Fibroblast of skin of scalp (primary cell): ENCODE measurements at places on chromosomes 1 and 21.

DNA sequence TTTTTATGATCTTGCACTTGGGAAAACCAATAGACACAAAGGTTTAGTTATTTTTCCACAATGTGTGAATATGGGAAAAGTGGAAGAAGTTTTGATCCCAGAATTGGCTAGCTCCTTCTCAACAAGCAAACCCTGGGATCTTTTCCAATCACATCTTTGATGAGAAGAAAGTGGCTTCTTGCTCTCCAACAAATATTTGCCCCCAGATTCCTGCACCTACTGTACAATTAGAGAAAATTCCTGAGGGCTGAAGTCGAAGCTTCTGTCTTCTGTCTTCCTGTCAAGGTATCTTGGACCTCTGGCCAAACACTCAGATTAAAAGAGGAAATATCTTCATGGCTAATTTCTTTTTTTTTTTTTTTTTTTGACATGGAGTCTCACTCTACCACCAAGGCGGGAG is 113.1 kb upstream of the SLC45A1 start:
- DNase-seq: peak; percentile 54

GRCh38 chr1:17009706-17010105 is 2.0 kb downstream of the ATP13A2 start:
- no peak for DNase-seq

- no peak for DNase-seq
Measured at GRCh38 chr1:28236656-28237322, 865 bp downstream of the ATP5IF1 start.

DNA sequence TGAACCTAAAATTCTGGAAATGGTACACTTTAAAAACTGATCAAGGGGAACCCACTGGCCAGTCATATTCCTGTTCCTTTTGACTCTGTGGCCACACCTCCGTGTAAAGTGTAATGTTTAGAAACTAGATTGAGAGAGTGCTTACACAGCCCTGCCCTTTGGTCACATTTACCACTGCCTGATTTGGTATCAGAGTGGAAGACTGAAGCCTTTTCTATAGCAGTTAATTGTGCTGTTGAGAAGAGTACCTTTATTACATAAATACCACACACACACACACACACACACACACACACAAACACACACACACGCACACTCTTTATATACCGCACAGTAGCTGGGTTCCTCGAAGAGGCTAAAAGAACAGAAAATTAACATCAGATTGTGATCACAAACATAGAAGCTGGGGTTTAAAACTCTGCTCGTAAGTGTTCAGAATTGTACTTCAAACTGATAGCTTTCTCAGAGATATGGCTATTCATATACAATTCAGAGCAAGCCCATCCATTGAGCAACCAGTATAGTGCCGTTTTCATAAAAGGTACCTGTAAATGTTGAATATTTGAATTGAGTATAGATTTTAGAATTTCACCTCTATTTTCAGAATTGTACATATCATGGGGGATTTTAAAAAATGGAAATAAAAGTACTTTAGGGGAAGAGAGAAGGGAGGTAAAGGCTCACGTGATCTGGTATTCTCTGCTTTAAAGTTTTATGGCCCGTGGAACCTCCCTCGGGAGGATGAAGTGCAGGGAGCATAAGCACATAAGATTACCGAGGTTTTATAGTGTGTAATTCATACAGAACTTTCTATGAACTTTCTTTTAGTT is 37.5 kb downstream of the CAMTA1 start:
- DNase-seq: no peak

GRCh38 chr21:42039911-42040351 is 29.8 kb upstream of the ZBTB21 start:
- DNase-seq: peak; percentile 95

DNA sequence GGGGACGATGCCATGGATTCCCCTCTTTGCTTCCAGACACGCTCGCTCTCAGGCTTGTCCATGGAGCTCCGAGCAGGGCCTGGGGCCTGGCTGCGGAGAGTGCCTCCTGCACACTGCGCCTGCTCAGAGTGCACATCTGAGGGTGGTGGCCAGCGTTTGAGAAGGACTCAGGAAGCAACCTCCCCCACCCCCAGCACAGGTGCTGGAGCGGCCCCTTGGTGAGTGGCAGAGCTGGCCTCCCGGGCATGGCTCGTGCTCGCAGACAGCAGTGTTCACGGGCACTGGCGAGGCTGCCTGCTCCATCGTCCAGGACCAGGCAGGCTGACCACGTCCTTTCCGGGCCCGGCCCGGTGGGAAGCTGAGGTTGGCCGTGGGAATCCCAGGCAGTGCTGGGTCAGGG is 2.8 kb downstream of the SPATC1L start:
- no peak for DNase-seq

DNA sequence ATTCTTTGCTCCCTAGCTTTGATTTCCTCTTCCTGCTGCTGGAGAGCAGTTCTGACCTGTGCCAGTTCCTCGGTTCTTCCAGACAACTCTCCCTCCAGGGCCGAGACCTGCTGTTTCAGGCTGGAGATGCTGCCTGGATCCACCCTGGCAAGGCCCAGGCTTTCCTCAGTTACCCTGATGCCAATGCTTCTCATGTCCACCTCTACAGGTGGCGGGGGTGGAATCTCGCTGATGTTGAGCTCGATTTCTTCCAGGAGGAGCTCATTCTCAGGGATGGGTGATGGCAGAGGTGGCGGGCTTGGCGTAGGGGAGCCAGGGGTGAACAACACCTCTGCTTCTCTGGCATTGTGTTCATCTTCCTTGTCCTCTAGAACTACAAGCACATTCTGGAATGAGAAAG is 45.3 kb downstream of the KANK4 start:
- DNase-seq: no peak

DNA sequence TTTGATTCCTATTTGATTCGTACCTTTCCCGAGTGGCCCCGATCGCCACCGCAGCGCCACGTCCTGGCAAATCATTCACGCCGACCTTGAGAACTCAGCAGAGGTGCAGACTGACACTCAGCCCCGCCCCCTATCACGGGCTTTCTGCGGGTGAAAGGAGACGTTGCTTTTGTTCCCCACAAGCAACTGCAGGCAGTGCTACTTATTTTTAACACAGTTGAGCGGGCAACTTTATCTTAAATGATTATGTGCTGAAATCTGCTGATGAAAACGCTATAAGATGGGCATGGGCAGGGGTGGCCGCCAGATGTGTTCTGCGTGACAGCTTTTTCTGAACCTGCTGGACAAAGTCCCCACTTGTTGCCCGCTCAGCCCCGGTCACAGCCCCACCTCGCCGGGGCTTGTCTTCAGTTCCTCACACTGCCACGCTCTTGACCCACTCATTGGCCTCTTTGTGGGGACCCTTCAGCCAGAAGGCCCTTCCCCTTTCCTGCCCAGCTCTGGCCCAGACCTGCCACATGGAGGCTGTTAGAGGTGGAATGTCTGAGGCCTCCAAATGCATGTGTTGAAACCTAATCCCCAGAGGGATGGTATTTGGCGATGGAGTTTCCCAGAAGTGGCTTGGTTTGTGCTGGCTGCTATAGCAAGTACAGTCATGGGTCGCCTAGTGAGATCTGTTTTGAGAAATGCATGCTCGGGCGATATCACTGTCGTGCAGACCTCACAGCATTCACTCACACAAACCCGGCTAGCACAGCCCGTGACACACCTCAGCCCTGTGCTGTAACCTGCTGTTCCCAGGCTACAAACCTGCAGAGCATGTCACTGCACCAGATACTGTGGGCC is 15.7 kb upstream of the PDXK start:
- peak; percentile 85 for DNase-seq

GRCh38 chr1:232878086-232878485 is 72.3 kb upstream of the NTPCR start:
- DNase-seq: no peak

- no peak for DNase-seq
Measured at GRCh38 chr1:70093250-70093975, 112.0 kb downstream of the LRRC40 start.

- DNase-seq: no peak
Measured at GRCh38 chr21:42252778-42253340, 33.9 kb downstream of the ABCG1 start.

GRCh38 chr1:213269829-213270228 is 218.8 kb downstream of the RPS6KC1 start:
- no peak for DNase-seq

GRCh38 chr1:113834716-113835115 is 22.4 kb upstream of the RSBN1 start:
- no peak for DNase-seq
